ENCODE measurements at places on chromosomes 6 and 20.

- no peak for DNase-seq
Observed at GRCh38 chr6:21331235-21331634, 262.3 kb upstream of the SOX4 start.

GRCh38 chr6:7562769-7563168, 21.3 kb downstream of the DSP start:
- DNase-seq: no peak

DNA sequence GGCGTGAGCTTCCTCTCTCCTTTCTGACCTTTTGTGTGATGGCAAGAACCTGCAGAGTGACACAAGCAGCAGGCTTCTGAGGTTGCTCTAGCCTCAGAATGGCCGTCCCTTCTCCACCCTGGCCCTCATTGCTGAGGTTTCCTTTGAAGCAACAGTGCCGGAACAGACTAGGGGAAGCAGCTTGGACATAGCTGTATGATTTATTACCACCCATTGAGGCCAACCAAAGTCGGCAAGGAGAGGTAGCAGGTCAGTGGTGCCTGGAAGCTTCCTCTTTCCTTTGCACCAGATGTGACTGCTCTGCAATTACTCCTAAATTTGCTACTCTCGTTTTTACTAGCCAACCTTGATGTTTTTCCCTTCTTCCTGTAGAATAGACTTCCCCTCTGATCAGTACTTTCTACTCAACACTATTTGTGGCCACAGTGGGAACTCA, 31.4 kb downstream of the PTPN1 start:
- DNase-seq: no peak

DNA sequence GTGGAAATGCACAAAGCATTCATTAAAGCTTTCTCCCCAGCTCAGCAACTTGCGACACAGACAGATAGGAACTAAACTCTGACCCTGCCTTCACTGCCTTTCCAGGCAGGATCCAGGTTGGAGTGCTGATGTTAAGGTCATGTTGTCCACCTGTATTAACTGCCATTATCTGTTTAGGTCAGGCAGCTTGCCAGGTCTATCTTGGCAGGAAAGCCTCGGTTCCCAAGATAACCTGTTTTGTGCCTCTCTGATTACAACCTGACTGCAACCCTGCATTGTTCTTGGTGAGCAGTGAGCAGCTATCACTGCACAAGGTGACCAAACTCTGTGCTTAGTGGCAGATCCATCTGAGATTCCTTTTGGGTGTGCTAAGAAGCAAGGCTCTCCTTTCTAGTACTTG, 23.2 kb upstream of the ELOVL2 start:
- no peak for DNase-seq

- DNase-seq: no peak
Observed at GRCh38 chr6:143396497-143397226, 53.8 kb downstream of the ADAT2 start.

GRCh38 chr20:45578231-45578630, 853 bp downstream of the WFDC8 start:
- no peak for DNase-seq

GRCh38 chr6:156718647-156719394, 58.4 kb upstream of the ARID1B start:
- DNase-seq: peak; percentile 17

GRCh38 chr6:150676344-150676743, 76.7 kb downstream of the PLEKHG1 start:
- DNase-seq: no peak

- no peak for DNase-seq
Observed at GRCh38 chr6:524803-525202, 132.1 kb downstream of the HUS1B start.

DNA sequence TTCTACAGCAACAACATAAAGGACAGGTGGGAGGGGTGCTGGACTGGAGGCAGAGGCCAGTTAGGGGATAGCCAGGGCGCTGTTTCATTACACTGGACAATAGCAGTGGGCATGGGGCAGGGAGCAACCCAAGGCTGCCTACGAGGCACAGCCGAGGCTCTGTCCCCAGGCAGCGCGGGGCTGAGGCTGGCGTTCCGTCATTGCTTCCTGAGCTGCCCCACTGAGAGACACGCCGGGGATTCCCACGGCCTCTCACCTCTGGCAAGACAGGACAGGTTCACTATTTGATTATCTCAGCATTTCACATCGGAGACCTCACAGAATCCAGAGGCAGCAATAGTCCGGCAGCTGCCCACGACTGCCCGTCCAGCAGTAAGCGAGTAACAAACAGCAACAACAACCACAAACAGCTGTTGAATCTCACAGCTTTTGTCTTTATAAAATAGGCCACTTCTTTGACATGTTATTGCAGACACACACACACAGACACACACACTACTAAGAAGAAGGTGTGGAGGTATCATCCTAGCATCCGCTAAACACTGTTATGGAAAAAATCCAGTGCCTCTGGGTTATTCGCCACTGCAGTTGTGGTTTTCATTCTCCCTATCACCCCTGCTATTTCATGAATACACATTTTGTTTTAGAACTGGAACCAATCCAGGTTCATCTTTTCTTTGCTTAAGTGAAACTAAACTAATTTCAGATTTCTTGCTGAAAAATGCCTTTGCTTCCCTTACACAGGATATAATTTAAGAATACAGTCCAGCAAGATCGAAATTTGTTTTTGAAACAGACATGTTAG, 19.5 kb downstream of the KIF25 start:
- no peak for DNase-seq

DNA sequence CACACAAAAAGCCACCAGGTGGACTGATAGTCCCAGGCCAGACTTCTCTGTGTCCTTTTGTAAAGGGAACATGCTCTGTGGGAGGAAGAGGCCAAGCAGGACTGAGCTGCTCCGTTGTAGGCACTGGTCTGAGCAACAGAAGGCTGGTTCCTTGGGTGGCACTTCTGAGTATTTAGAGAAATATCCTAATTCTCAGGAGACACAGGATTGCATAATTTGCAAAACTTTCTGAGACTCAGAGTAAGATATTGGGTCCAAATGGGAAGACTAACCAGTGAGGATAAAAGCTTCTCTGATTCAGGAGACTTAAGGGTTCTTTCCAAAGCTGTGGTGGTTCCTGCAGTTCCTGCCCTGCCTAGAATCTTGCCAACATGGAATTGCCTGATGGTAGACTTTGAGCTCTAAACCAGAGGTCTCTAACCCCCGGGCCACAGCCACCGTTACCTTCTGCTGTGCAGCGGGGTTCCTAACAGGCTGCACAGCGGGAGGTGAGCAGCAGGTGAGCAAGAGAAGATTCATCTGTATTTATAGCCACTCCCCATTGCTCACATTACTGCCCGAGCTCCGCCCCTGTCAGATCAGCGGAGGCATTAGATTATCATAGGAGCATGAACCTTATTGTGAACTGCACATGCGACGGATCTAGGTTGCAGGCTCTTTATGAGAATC, 107.0 kb downstream of the OLIG3 start:
- no peak for DNase-seq

DNA sequence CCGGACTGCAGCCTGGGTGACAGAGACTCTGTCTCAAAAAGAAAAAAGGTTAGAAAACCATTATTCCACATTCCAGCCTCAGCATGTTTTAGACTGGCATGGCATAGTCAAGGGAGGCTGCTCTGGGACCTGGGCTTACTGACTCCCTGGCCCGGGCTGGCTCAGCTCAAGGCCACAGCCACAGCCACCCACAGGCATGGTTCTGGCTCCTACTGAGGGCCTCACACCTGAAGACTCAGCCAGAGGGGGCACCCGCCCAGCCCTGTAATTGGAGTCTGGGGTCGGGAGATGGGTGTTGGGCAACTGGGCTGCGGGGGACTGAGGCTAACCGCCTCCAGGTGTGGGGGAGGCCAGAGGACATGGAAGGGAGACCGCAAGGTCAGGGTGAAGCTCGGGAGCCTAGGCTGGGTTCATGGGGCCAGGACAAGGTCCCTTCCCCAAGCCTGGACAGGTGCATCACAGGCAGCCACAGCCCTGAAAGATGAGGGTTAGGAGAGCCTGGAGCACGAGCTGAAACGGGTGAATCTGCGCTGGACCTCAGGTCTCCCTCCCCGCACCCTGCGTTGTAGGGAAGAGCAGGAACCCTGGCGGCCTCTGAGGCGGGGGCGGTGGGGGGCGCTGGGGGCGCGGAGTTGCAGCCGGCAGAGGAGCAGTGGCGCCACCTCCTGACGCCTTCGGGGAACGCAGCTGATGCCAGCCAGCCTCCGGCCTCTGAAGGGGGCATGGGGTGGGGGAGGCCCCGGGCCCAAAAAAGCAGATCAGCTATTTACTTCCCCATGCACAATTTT, 67.7 kb upstream of the SRSF6 start:
- DNase-seq: no peak

- DNase-seq: peak; percentile 30
Observed at GRCh38 chr6:70668499-70668812, 773 bp downstream of the SMAP1 start.

- peak; percentile 21 for DNase-seq
Observed at GRCh38 chr6:137931849-137932465, 64.9 kb downstream of the TNFAIP3 start.

DNA sequence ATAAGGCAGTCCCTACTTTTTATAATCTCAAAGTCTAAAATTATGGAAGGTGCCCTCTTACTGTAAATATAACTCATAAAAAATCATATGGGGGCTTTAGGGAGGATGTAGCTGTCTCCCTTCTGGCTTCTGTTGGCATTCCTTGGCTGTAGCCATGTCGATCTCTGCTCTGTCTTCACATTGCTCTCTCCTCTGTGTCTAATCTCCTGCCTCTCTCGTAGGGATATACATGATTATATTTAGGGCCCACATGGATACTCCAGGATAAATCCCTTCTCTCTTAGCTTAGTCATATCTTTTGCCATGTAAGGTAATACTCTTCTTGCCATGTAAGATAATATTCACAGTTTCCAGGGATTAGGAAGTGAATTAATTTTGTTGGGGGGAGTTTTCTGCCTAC, 28.6 kb downstream of the CDS2 start:
- DNase-seq: no peak

- no peak for DNase-seq
Observed at GRCh38 chr6:34472425-34472824, 6.5 kb downstream of the PACSIN1 start.

DNA sequence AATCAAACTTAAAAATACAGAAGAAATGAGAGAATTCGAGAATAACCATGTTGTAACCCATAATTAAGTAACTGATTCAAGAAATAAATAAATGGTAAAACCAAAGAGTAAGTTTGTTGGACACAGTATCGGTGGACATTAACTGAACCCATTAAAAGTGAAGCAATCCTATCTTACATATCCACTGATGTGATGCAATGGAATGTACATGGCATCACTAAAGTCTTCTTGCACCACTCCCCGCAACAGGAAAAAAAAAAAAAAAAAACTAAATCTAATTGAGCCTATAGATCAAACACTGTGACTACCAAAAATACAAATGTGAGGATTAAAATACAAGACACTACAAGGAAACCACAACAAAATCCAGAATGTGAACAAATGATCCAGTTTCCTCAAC, 7.9 kb downstream of the SNX14 start:
- no peak for DNase-seq

GRCh38 chr6:165850434-165851019, 187.5 kb upstream of the PDE10A start:
- DNase-seq: peak; percentile 4

DNA sequence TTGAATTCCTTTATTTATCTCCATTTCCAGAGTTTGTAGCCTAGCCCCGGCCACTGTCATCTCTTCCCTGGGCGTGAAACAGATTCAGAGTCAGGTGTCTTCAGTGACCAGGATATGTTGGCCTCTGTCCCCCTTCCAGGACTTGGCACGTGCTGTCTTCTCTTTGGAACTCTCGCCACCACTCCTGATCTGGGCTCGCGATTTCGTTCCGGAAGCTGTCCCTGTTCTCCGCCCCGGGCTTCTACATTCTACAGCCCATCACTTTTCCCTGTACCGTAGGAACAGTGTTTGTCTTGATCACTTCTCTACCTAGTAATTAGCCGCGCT, 739 bp downstream of the GSS start:
- DNase-seq: no peak

DNA sequence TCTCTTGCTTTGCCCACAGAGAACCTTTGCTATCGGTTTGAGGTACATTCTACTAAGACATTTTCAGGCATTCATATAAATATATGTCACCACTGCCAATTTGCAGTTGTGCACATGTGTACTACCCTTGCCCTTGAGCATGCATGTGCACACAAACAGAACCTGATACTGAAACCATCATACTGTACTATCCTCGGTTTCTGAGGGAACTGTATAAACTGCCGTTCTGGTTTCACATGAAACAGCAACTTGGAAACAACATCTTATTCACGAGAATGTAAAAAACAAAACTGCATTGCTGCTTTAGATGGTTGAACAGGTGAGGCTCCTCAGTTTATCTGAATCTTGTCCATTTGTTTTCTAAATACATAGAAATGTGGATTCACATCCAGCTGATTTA, 151.2 kb upstream of the TMEM170B start:
- DNase-seq: no peak

DNA sequence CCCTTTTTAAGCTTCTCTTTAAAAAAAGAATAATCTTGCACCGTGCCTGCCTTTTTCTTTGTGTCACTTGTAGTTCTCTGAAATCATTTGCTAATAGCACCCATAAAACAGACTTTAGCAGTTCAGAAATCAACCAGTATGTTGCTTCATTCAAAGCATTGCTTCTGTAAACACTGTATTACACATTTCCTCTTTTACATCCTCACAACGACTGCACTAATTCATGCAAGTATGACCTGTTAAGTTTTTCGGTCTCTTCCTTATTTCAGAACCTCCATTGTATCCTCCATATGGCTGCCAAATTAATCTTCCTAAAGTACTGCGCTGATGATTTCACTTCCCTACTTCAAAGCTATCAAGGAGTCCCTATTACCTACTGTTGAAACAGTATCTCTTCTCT, 142.9 kb upstream of the RNF217 start:
- DNase-seq: no peak

DNA sequence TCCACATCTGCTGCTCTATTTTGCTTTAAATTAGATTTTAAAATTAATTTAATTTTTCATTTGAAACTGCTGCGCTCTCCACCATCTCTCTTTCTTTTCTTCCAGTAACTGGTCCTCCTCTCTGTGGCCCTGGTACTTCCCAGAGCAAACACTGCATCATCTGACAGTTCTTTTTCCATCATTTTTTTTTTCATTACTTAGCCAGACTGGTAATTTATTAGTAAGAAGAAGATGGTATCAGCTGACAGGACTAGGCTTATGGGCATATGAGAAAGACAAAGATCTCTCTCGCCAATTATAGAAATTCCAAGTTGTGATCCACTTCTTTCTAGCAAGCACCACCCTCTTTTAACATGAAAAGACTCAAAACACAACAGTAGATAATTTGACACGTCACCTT, 73.7 kb upstream of the FAM184A start:
- DNase-seq: no peak

GRCh38 chr6:136609873-136610706, 59.9 kb upstream of the MAP7 start:
- DNase-seq: peak; percentile 98

GRCh38 chr20:5090191-5090590, 29.6 kb downstream of the PCNA start:
- DNase-seq: no peak

- DNase-seq: peak; percentile 23
Observed at GRCh38 chr20:22775671-22776139, 191.3 kb upstream of the FOXA2 start.

GRCh38 chr20:1242530-1242929, 16.7 kb downstream of the RAD21L1 start:
- DNase-seq: peak; percentile 77

GRCh38 chr6:157769776-157770426, 53.1 kb upstream of the SNX9 start:
- peak; percentile 30 for DNase-seq

GRCh38 chr6:42987533-42988451, 3.4 kb downstream of the PPP2R5D start:
- DNase-seq: no peak
